ENCODE measurements at places on chromosomes 16 and 17.

DNA sequence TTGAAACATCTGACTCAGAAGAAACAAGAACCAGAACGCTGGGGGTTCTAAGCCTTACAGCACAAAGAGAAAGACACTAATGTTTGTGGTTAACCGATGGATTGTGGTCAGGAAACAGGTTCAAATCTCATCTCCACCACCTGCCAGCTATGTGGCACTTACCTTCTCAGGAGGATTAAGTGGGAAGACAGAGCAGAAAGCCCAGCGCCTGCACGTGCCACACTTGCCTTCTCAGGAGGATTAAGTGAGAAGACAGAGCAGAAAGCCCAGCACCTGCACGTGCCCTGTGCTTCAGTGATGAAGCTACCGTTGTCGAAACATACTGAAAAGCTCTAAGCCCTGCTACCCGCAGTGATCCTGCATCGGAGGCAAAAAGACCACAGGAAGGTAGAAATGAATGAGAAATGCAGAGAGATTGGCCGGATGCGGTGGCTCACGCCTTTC lies 90.6 kb downstream of the NXN start:
- no peak overlapping the region for H3K27ac ChIP-seq
- DNase-seq: no peak
- no peak overlapping the region for H3K4me3 ChIP-seq

- H3K4me3 ChIP-seq: no peak overlapping the region
- peaks cover 6% of the 10 kb centered on the region for H3K4me1 ChIP-seq
- H3K36me3 ChIP-seq: no peaks in the 10 kb centered on the region
- H3K27me3 ChIP-seq: no peaks in the 10 kb centered on the region
These were observed 27.1 kb downstream of the PRSS54 start for GRCh38 chr16:58267524-58268243.

DNA sequence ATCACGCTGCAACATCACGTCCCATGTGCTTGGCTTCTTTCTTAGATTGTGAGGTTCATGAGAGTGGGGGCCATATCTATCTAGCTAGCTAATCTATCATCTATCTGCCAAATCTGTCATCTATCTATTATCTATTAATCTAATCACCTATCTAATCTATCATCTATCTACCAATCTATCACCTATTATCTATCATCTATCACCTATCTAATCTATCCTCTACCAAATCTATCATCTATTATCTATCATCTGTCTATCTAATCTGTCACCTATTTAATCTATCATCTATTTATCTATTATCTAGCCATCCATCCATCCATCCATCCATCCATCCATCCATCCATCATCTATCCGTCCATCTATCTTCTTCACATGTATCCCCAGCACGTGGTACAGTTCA lies 14.2 kb downstream of the COX6A2 start:
- no peak overlapping the region for H3K27ac ChIP-seq
- peaks cover 6% of the 10 kb centered on the region for H3K27me3 ChIP-seq
- no peaks in the 10 kb centered on the region for H3K4me1 ChIP-seq
- no peaks in the 10 kb centered on the region for H3K36me3 ChIP-seq
- H3K4me3 ChIP-seq: no peak overlapping the region

GRCh38 chr17:77802333-77802615 lies 156.2 kb upstream of the TNRC6C start:
- no peaks in the 10 kb centered on the region for H3K36me3 ChIP-seq
- no peaks in the 10 kb centered on the region for H3K4me1 ChIP-seq
- no peak overlapping the region for H3K27ac ChIP-seq
- no peak for DNase-seq
- H3K27me3 ChIP-seq: peaks cover 26% of the 10 kb centered on the region
- no peak overlapping the region for H3K4me3 ChIP-seq

All from osteoblast (primary cell).